GM12892 (cell line): ENCODE measurements at places on chromosomes 4 and X.

- DNase-seq: no peak
Observed at GRCh38 chr4:107890779-107891178, 40.6 kb upstream of the CYP2U1 start.

GRCh38 chr4:127015667-127016117 is 617.1 kb upstream of the INTU start:
- DNase-seq: no peak

DNA sequence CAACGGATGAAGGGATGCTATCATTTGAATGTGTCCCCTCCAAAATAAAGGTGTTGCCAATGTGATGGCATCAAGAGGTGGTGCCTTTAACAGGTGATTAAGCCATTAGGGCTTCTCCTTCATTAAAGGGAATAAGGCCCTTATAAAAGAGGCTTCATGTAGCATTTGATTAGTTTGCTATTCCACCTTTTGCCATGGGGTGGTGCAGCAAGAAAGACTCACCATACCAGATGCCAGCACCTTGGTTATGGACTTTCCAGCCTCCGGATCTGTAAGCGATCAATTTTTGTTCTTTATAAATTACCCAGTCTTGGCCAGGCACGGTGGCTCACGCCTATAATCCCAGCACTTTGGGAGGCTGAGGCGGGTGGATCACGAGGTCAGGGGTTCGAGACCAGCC is 7.9 kb upstream of the SLC25A43 start:
- DNase-seq: no peak

- no peak for DNase-seq
Observed at GRCh38 chrX:47156611-47157520, 11.8 kb downstream of the RBM10 start.

DNA sequence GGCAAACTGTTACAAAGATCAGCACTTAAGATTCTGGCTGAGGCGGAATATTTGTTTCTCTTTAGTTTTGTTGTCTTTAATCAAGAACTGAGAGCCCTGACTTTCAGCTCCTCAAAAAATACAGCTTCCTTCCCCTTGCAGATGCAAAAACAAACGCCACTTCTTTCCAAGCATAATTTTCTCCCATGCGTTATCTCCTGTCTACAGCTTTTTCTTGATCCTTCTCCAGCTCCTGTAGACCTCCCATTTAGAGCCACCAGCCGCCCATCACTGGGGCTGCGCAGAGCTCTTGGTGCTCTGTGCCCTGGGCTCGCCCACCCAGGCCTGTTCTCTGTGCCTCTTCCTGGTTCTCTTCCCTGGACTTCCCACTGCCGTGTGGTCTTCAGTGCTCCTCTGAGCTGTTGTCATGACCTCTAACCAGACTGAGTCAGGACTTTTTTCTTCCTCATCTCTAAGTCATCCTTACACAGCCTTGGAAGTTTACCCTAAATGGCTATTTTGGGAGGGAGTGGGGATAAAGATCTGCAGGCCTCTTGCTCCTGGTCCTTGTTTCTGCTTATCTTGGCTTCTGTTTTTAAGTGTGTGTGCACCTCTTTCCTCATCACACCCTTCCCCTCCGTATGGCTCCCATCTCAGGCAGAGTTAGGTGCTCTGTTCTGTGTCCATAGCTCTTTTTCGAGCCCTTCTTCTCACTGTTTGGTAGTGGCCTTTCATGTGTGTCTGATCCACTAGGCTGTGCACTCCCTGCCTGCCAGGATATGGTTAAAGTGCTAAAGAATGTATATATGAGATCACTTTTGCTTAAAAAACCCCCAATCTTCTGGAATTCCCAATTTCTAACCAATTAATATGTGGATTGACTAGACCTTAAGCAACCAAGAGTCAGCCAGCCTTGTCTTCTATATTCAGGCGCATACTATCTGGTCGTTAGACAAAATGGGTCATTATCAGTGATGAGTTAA is 122.5 kb downstream of the PTTG2 start:
- DNase-seq: no peak

GRCh38 chr4:48205626-48206025 is 64.0 kb downstream of the TEC start:
- no peak for DNase-seq
